ENCODE measurements at places on chromosomes 4 and X.

- no peak for DNase-seq
Observed at GRCh38 chr4:169033660-169034059, 23.6 kb upstream of the CBR4 start.

- DNase-seq: no peak
Observed at GRCh38 chr4:85606505-85606904, 131.6 kb downstream of the ARHGAP24 start.

DNA sequence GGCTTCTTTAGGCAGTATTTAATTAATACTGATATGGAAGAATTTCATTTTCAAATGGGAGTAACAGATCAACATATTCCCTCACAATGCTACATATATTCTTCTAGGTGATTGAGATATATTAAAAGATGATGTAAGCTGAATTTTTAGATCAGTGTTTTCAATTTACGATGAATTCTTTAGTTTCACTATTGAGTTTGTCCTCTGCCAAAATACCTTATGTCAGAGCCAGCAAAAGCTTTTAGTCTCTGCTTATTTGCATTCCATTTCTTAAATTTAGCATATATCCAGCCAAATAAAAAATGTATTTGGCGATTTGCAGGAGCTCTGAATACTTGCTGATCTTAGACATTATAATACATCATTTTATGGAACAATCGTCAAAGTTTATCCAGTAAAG is 144.3 kb downstream of the MOSPD2 start:
- no peak for DNase-seq

GRCh38 chrX:53714580-53715345 is 28.2 kb upstream of the HUWE1 start:
- no peak for DNase-seq

GRCh38 chrX:121307449-121307848 is 260.0 kb downstream of the GLUD2 start:
- no peak for DNase-seq
